ENCODE measurements at places on chromosomes 12 and 14. TPM values are rescaled to one million over a fixed set of nuclear protein-coding genes. Genes with fewer than 3 reads are reported as not detected.

- no peak for DNase-seq
Measured at GRCh38 chr14:58587271-58587670, 50.5 kb upstream of the DACT1 start.

KRT72 gene
- polyA plus RNA-seq: not detected

KRT82 gene
- not detected for polyA plus RNA-seq

HOXC10 gene
- polyA plus RNA-seq: not detected

CDK2 gene
- polyA plus RNA-seq: 7.6 TPM
